ENCODE measurements at places on chromosomes 4 and X.

- no peak for DNase-seq
Measured at GRCh38 chr4:24226023-24226422, 336.2 kb upstream of the PPARGC1A start.

DNA sequence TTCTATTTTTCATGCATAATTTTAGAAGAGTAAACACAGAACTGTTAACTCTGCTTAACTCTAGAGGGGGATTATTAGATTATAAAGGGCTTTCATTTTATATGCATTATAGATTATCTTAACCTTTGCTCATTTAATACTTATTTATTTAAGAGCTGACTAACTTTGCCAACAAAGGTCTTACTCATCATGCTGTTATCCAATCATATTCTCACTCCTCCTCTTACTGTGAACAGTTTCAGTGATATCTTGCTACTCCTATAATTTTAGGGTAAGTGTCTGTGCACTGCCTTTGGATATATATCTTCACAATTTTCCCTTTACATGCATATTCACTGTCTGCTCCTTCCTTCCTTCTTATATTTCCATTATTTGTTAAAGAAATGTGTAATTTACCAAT is 1814.9 kb downstream of the STIM2 start:
- no peak for DNase-seq

DNA sequence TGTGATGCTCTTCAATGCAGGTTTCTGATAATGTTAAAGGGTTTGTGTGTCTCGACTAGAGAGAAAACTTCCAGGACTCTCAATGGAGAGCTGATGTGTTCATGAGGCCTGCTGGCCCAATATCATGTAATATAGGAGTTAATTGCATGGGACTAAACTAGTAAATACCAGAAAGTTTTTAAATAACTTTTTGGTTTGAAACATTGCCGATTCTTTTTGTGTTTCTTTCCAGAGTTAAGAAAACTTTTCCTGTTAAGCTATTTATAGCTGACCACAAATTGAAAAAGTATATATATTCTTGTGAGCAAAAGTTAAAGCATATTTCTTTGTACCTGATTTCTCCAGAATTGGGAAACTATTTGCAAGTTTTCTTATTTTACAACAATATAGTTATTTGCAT is 49.7 kb downstream of the FAM9B start:
- DNase-seq: no peak

DNA sequence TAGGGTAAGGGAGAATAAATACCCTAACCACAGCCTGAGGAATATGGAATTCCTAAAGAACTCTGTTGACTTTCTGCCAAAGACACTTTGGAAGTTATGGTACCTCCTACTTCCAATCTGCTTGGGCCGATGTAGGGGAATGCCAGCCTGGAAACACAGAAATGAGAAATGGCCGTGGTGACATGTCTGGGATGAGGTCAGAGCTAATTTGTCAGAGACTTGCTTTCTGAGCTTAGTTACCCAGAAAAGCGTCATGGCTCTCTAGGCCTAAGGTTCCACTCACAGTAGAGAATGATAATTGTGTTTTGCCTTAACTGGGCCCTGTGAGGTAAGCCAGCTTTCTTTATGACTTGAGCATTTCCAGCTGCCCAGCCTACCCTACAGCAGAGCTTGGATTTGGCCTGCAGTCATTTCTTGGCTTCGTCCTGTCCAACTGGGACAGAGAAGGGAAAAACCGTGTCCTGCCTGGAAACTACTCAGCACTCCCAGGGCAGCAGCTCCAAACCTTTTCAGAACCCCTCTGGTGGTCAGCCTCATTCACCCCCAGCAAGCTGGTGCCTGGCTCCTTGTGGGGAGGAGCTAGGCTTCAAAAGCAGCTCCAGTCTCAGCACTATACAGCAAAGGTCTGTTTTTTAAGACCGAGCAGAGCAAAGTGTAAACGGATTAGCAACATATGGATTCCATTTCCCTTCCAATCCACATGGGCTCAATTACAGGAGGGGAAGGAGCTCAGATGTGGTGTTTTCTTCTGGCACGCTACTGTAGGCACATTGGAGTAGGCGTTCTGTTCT is 92.3 kb downstream of the RLIM start:
- no peak for DNase-seq

DNA sequence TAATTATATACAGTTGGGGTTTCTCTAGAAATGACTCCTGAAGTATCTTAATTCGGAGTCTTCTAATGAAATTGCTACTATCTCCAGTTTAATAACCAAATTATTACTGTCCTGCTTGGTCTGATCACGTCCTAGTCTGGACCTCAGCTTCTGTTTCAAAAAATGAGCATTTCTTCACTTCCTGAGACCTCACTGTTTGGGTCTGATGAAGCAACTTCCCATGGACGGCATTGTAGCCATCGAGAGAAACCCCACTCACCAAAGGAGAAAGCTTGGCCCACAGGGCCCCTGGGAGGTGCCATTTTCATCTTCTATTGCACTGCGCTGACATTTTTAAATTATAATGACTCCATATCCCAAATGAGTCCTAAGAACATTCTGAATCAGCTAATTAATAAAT is 178.0 kb downstream of the MGST2 start:
- DNase-seq: no peak

DNA sequence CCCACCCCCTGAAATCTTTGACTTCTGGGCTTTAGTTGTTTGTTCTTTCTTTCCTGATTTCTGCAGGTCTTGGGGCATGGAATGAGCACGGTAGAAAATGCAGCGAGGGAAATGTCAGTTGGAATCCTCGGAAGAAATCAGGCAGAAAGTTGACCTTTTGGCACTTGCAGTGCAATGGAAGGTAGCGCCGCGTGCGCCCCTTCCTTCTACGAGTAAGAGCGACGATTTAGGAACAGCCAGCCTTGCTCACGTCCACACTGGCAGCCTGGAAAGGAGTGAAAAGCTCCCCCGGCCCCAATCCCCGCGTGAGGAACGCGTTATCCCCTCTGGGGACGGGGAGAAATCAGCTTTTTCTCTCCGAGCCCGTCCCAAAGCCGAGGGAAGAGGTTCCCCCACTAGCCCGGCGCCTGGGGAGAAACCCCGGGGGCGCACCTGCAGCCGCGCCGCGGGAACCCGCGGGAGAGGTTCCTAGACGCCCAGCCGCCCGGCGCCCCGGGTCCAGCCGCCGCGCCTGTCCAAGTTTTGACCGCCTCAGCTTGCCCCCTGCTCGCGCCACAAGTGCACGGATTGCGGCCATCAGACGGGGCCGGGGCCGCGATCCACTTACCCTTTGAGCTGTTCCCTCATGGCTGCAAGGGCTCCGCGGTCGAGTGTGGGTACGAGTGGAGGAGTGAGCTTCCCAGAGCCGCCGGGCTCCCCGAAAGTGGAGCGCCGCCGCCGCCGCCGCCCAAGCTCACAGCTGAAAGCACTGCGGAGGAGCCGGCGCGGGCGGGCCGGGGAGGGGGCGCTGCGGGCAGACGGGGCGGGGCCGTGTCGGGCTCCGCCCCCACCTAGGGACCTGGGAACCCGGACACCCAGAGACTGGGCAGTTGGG is 194.6 kb upstream of the FTHL17 start:
- DNase-seq: no peak

DNA sequence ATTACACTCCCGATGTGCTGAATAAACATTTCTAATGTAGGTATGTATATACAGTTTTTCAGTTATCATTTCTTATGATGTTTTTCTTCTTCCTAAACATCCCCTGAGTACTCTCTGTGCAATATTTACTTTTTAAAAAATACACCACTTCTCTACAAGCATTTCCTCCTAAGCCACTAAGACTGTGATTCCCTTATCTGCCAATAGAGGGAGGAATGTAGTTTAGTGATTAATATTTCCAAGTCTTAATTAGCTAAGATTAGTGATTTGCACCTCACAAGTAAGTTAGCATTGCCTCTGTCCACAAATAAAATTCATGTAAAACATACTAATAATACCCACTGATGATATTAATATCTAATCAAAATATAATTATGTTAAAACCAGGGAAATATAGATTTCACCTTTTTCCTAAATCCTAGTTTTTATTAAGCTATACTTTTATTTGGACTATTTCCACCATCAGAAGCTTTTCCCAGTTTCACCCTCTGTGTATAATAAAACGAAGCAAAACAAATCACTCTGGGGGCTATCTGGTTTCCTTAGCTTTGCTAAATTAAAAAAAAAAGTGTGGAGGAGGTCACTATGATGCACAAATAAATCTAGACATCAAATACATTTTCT is 909.1 kb downstream of the FAT4 start:
- DNase-seq: no peak

DNA sequence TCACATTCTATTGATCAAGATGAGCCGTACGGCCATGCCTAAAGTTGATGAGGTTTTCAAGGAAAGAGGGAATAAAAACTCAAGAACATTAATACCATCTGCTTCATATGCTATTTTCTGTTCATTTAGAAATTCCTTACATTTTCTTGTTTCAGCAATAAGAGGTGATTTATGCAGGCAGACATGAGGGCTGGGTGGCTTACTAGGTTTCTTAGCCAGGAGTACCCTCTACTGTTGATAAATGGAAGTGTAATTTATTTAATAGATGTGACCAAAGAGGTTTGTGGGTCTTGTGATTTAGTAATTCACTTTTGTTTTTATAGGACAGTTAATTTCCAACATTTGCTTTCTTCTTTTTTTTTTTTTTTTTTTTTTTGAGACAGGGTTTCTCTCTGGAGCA is 6.4 kb upstream of the SMIM9 start:
- DNase-seq: no peak

- DNase-seq: no peak
Measured at GRCh38 chr4:70670332-70671014, 4.2 kb upstream of the JCHAIN start.

Measured in right renal pelvis (tissue), 4 donors.